ENCODE measurements at places on chromosomes 6 and 20.

- no peak for DNase-seq
Observed at GRCh38 chr20:58586565-58587093, 64.5 kb upstream of the STX16 start.

DNA sequence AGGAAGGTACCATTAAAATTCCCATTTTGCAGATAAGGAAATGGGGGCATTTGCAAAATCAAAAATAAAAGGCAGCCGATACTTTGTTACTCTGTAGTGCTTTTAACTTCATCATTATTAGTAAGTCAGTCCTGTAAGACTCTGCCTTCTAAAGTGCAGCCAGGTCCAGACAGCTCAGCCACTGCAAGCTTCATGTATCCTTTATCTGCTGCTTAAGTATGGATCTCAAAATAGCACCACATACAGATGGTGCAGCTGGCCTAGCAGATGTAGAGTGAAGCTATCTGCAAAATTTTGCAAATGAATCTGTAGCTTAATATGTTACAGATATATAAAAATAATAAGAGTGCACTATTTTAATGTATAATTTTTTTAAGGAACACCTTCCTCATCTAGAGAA, 53.4 kb downstream of the NUS1 start:
- no peak for DNase-seq

GRCh38 chr6:89351671-89352277, 748 bp downstream of the UBE2J1 start:
- DNase-seq, result no peak

DNA sequence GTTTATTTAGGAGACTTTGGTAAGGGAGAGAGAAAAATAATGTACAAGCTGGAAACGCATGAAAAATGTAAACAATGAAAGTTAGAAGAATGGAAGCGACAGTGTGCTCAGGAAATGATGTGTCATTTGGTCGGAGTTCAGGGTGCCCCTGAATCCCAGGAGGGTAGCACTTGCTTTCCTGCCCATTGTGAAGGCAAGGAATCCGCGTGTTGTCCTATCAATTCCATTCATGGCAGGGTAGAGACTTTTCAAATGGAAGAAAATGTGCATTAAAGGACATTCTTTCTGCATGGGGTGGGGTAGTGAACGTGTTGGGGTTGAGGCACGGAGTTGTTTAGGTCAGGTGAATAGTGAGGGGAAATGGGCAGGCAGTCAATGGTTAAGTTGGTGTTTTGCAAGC, 33.7 kb downstream of the GCNT2 start:
- no peak for DNase-seq

DNA sequence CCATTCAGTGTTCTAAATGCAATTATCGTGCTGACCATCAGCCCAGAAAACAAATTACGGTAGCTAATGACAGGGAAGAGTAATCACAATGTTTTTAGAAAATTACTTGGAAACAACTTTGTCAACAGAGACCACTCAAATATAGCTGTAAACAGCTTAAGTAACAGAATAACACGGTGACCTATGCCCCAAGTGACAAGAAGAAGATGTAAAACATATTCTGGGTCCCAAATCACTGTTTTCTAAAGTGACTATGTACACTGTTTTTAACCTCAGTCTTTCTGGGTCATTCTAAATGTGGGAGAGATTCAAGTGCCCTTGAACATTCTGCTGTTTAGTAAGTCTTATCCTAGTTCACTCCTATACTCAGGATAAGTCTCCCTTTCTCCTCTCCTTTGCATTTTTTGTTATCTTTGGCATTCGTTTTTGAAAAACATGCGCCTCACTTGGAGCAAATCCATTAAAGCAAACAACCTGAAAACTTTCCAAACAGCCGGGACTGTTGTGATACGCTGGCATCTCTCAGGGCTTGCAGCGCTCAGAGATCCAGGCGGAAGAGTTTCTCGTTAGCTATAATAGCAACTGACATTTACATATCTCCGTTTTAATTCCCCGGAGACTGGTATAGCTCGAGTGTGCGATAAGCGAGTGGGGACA, 114.5 kb upstream of the SOX4 start:
- DNase-seq, result no peak

GRCh38 chr20:6700563-6701329, 66.7 kb upstream of the BMP2 start:
- DNase-seq, result no peak

DNA sequence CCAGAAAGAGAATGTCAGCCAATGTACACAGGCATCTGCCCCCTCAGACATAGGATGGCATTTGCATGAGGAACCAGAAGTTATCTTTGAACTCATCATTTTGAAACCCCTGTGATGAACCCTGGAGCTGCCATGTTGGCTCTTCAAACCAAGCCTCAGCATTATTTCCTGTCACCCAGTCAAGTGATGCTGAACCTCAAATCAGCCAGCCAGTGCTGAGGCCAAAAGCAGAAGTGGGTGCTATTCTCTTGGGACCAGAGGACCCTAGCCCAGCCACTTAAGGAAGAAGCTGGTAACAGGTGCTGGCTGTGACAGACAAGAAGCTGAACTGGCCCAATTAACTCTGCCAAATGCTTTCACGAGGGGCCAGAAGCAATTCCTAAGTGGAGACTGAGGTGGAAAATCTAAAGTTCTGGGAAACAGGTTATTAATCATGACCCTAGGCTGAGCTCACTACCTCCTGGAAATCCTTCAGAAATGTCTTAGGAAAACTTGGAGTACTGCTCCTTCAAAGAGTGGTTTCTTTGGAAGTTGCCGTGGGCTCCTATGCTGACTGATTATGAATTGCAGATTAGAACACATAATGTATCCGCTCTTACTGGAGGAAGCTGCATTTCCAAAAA, 4.0 kb downstream of the PKIG start:
- DNase-seq, result no peak

DNA sequence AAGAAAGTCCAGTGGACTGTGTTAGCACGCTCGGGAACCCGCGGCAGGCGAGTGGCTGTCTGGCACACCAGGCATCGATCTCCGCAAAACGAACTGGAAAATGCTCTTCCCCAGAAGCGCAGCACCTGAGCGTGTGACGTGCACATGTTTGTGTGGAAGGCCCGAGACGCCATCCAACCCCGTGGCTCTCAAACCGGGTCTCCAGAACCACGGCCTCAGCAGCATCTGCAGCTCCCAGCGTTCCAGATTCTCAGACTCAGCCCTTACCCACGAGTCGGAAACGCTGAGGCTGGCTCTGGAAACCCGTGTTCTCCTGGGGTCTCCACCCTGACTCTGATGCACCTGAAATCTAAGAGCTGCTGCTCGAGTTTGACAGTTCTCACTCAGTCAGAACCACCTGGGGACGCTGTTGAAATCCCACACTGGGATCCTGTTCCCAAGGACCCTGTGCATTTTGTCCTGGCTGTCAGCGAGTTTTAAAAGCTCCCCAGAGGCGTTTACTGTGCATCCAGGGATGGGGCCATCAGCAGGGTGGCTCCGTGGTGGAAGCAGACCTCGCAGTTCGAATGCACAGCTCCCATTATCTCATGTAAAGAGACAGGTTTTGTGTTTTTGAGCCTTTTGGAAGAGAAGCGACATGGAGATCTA, 69.0 kb downstream of the DLL1 start:
- no peak for DNase-seq

DNA sequence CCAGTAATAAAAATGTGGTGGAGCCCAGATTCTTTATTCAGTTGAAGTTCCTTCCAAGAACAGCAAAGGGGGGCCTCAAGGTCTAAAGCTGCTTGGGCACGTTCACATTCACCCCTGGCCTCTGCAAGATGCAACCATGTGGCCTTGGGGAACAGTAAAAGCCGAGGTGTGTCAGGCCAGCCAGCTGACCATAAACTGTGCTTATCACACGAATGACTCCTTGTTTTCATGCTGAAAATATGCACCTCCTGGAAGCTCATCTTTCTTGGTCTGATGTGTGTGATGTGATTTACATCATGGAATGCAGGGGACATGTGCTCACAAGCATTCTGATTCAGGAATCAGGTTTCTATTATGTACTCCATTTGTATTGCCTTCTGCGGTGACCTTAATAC, 211.6 kb upstream of the MARCKS start:
- DNase-seq, result no peak

DNA sequence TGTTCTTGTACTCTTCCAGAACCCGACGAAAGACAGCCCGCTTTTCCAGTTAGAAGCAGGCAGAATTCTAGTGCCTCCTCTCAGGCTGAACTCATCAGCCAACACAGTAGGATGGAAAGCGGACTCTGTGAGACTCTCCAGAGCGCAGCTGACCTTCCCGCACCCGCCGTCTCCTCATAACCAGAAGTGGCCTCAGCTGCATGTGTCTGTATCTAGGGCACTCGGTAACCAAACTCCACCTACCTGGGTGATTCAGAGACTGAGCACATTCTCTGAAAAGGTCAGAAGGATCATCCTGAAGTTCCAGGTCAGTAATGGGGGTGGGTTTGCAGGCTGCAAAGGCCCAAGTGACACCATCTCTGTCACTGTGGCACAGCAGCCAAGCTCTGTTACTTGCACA, 66.7 kb upstream of the NFATC2 start:
- DNase-seq, result no peak

DNA sequence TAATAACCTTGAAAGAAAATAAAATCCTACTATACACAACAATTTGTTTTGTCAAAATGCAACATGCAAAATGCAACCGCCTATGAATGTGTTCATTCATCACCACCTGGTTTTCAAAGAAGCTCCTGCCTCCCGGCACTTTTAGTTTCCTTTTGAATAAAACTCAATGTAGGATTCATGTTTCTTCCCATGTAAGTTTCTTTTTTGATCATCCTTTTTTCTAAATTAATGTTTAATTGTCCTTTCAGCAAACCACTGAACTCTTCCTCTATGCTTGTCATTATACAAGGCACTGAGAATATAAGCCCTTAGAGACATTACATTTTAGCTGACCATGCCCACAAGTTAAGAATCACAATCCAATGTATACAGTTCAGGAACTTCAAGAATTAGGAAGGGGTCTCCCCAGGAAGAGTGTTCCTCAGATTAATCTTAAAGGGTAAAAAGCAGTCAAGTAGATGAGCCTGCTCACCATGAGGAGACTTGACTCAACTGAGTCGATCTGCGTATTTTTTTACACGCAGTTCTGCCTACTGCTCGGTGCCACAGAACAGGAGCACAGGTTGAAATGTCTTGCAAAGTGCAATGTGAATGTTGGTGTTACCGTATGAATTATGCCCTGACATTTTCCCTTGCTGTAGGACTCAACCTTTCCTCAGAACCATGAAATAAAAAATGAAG, 7.2 kb upstream of the THEMIS start:
- peak; percentile 28 for DNase-seq

GRCh38 chr20:47993035-47993755, 207.9 kb upstream of the SULF2 start:
- DNase-seq, result no peak

DNA sequence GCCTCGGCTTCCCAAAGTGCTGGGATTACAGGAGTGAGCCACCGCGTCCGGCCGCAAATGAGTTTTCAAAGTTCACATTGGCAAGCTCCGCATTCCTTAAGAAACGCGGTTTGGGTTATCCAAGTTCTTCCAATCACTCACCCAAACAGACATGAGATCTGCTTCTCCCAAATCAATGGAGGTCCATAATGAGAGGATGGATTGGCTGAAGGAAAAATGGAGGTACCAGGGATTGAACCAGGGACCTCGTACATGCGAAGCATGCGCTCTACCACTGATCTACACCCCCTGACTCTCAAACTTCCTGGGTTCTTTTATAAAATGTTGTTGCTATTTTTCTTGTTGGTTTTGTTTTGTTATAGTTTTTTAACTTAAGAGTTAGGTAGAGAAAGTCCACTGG, 170.0 kb downstream of the GPX5 start:
- DNase-seq, result no peak

- no peak for DNase-seq
Observed at GRCh38 chr6:2862712-2863181, 21.1 kb upstream of the SERPINB1 start.

GRCh38 chr6:133289733-133290306, 48.7 kb downstream of the EYA4 start:
- no peak for DNase-seq

- DNase-seq, result no peak
Observed at GRCh38 chr20:25032478-25033264, 25.3 kb downstream of the ACSS1 start.

GRCh38 chr6:74574794-74575193, 631.1 kb downstream of the COL12A1 start:
- no peak for DNase-seq

- DNase-seq, result peak; percentile 78
Observed at GRCh38 chr6:32970413-32971241, 2.2 kb downstream of the BRD2 start.

- DNase-seq, result no peak
Observed at GRCh38 chr6:73803562-73804241, 107.7 kb downstream of the CD109 start.

GRCh38 chr20:25191051-25191450, 4.5 kb upstream of the ENTPD6 start:
- DNase-seq, result no peak

GRCh38 chr6:35691027-35691824, 2.5 kb upstream of the FKBP5 start:
- no peak for DNase-seq

DNA sequence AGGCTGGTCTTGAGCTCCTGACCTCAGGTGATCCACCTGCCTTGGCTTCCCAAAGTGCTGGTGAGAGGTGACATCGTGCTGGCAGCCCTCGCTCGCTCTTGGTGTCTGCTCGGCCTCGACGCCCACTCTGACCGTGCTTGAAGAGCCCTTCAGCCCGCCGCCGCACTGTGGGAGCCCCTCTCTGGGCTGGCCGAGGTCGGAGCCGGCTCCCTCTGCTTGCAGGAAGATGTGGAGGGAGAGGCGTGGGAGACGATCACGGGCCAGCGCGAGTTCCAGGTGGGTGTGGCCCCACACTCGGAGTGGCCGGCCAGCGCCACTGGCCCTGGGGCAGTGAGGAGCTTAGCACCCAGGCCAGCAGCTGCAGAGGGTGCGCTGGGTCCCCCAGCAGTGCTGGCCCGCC, 48.1 kb downstream of the ZBTB9 start:
- no peak for DNase-seq

DNA sequence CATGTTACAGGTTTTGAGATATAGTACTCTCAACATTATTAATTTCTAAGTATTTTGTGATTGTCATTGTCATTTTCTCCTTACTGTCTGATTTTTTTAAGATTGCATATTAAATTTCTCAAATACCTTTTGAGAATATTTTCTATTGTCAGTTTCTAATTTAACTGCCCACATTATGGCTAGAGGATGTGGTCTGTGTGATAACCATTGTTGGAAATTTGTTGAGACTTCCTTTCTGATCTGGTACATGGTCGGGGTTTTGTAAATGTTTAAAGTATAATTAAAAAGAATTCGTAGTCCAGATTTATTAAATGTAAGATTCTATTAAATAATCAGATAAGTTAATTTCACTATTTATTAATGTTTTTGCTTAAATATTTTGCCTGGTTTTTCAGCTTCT, 60.1 kb downstream of the SLX4IP start:
- DNase-seq, result no peak

DNA sequence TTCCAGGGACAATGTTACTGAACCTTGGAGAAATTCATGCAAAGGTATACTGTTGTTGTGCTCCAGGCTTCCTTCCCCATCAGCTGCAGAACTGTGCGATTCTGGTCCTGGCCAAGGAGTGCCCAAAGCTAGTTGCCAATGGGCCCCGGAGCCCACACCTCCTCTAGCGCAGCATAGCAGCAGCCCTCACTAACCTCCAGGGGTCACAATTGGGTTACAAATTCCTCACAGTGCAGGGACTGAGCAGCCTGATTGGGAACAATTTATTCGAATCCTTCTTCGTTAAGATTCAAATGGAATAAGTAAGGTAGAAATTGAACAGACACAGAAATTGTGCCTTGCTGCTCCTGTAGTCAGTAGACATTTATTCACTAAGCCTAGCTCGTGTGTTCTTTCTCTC, 284.9 kb downstream of the PRKN start:
- no peak for DNase-seq

Data from stimulated activated CD4-positive, alpha-beta T cell treated with anti-CD3 and anti-CD28 coated beads, Interleukin-4, amount 100 ng/mL, for 48 hours (primary cell).